Activated T-cell treated with anti-CD3 and anti-CD28 coated beads for 4 hours (primary cell): ENCODE measurements at places on chromosomes 4 and X.

GRCh38 chrX:150635952-150636351 is 57.2 kb upstream of the MTMR1 start:
- DNase-seq: no peak

GRCh38 chr4:1623400-1623799 is 60.7 kb downstream of the FAM53A start:
- no peak for DNase-seq

DNA sequence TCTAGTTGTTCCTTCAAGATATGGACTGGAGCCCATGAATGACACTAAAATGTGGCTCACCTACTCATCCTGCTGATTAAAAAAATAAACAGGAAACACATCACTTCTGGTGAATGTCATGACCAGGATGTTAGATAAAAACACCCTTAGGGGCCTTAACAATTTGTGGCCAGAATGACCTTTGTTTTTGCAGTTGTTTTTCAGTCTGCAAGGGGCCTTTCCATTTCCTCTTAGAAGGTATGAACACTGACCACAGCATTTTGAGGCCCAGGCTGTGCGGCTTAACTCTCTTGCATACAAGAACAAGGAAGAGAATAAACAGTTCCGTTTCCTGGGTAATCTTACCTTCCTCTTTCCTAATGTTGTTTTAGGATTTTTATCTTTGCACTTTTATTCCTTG is 113.2 kb downstream of the IL1RAPL2 start:
- DNase-seq: no peak

DNA sequence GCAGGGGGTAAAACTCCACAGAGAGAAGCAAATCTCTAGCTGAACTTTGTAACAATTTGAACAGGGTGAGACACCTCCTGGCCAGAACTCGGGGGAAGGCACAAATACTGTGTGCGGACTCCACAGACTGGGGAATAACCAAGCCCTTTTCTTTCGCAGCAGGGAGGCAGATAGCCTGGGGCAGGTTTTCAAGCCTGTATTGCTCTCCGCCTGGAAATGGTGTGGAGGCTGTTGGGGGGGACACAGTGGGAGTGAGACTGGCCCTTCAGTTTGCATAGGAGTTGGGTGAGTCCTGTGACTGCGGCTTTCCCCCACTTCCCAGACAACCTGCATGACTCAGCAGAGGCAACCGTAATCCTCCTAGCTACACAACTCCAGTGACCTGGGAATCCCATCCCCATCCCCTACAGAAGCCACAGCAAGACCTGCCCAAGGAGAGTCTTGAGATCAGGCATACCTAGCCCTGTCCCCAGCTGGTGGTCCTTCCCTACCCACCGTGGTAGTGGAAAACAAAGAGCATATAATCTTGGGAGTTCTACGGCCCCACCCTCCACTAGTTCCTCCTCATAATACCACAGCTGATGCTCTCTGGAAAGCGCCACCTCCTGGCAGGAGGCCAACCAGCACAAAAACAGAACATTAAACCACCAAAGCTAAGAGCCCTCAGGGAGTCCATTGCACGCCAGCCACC is 12.9 kb upstream of the SMPX start:
- DNase-seq: no peak

- no peak for DNase-seq
These were observed 2309.8 kb downstream of the PCDH7 start for GRCh38 chr4:33029976-33030375.

- DNase-seq: no peak
These were observed 22.4 kb downstream of the RS1 start for GRCh38 chrX:18649498-18649951.

DNA sequence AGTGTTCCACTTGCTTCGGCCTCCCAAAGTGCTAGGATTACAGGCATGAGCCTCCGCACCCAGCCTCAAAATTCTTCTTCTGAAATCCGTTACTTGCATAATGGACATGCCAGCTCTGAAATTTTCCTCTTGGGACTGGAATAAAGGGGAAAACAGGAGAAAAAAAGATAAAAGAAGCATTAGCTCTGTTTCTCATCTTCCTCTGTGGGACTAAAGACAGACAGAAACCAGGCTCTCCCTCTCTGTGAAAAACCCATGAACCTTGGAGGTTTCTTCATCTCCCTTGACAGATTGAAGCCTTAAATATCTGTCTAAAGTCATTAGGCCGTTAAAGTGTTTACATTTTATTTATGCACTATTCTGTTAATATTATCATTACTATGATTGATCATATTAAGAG is 19.4 kb upstream of the PRSS12 start:
- no peak for DNase-seq

DNA sequence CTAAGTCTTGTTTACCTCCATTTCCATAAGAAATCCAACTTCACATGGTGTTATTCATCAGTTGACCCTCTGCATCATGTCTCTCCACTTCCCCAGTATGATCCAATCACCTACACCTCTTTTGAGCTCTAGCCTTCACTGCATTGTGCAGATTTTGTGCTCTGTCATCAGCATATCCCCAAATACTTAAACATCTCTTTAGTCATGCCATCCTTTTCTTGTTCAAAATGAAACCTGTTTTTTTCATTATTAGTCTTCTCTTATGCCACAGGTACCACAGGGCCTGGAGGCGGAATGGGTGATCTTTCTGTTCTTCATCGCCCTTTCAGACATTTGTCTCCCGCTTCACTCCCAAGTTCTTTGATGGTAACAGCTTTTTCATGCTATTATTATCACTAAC is 382.7 kb upstream of the GALNTL6 start:
- no peak for DNase-seq

GRCh38 chr4:7399440-7400234 is 35.1 kb downstream of the PSAPL1 start:
- no peak for DNase-seq

DNA sequence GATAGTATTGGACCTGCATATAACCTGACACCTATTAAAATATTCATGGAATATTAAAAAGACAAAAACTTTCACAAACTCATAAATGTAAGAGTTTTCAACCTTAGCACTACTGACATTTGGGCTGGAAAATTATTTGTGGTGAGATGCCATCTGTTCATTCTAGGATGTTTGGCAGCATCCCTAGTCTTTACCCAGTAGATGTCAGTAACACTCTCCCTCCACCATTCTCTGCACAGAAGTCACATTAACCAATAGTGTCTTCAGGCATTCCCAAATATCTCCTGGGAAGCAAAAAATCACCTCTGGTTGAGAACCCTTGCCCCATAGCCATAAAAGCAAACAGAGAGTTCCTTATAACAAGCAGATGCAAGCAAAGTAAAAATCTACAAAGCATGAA is 41.4 kb upstream of the NDST4 start:
- no peak for DNase-seq

DNA sequence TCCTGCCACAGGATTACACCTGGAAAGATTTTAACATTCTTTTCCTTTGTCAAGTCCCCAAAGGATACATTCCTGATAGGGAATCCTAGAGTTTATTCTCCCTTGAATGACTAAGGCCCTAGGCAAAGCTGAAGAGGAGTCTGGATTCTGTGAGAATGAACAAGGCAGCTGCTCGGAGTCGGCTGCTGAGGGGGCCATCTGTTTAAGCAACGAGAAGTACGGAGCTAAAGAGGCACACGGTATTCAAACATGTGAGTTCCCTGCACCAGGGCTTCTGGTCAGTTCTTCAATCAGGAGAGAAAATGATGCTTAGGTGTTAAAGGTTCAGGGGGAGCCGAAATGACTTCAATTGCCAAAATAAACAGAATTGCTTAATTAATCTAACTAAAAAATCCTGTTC is 97.6 kb downstream of the MGST2 start:
- DNase-seq: no peak

DNA sequence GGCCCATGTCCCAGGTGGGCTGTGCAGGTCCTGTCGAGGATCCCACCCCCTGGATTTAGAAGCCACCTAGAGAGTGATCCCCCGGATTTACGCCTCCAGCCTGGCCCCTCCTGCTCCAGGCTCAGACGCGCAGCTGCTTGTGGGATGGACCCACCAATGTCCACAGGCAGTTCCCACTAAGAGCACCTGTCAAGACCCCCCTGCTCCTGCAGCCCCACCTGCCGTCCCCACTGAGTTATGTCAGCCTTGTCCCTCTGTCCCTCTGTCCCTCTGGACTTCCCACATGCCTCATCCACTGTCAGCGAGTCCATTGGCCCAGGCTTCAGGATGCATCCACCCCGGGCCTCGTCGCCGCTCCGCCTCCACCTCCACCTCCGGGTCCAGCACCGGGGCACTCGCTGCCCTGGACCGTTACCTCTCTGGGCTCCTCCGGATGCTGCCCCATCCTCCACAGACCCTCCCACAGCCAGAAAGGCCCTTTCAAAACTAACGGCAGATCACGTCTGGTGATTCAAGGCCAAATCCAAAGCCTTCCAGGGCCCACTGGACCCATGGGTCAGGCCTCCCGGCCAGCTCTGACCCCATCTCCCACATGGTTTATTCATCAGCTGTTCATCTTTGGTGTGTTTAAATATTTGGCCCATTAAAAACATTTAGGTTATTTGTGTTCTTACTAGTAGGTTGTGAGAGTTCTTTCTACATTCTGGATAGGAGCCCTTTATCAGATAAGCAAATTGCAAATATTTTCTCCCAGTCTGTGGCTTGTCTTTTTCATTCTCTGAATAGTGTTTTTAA is 28.3 kb downstream of the HTRA3 start:
- DNase-seq: no peak

DNA sequence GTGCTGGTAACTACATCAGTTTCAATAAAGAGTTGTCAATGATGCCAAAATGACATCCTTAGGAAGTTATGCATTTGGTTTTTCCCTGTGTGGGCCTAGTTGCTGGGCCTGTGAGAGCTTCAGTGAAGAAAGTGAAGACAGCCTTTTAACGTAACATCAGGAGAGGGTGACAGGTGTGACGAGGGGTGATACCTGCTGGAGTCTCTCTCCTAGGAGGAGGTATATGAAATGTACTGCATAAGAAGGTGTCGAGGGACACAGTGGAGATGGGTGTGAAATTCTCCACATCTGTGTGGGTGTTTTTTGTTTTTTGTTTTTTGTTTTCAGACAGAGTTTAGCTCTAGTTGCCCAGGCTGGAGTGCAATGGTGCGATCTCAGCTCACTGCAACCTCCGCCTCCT is 49.2 kb downstream of the EVC start:
- DNase-seq: no peak

GRCh38 chr4:52891743-52892142 is 29.6 kb downstream of the RASL11B start:
- DNase-seq: no peak

DNA sequence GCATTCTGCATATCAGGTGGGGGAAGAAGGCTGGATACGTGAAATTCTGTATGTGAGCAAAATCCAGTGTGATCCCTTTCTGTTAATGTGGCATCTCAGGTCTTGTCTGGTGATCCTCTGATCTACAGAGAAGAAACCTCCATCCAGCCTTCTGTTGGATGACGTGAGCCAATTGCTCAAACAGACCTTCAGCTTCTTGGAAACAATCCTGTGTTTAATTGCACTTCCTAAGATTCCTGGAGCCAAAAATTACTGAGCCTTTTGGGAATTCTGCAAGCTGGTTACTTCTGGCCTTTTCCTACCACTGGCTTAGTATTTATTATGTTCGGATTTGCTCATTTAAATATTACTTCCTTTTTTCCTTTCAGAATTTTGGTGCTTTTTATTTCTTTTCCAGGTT is 51.2 kb downstream of the TRIML1 start:
- no peak for DNase-seq

DNA sequence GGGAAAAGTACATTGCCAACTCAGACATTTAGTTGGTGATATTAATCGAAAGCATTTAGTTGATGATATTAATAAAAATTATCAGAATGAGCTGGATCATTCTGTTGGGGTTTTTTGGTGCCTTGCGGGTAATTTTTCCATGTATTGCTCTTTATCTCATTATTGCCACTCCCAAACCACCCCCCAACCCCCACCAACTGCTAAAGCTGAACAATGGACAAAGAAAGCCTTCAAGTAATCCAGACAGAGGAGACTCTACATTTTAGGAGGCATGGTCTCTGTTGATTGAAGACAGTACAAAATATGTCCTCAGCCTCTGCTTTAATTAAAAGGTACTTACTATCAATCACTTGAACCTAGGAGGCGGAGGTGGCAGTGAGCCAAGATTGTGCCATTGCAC is 22.5 kb downstream of the PDK3 start:
- DNase-seq: no peak

- no peak for DNase-seq
These were observed 166.6 kb downstream of the LDB2 start for GRCh38 chr4:16731776-16732380.

DNA sequence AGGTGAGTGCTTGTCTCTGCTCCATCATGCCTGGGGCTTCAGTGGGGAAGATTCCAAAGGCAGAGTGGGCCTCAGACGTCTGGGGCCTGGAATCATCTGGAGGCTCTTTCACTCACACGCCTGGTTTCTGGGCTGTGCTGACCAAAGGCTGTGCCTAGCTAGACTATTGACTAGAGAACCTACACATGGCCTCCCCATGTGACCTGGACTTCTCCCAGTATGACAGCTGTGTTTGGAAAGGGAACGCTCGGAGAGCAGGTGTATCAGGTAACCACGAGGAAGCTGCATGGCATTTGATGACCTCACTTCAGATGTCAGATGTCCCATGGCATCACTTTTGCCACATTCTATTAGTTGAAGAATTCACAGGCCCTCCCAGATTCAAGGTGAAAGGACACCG is 51.0 kb downstream of the ADGRL3 start:
- no peak for DNase-seq

- no peak for DNase-seq
These were observed 52.3 kb upstream of the EDNRA start for GRCh38 chr4:147428583-147428982.

DNA sequence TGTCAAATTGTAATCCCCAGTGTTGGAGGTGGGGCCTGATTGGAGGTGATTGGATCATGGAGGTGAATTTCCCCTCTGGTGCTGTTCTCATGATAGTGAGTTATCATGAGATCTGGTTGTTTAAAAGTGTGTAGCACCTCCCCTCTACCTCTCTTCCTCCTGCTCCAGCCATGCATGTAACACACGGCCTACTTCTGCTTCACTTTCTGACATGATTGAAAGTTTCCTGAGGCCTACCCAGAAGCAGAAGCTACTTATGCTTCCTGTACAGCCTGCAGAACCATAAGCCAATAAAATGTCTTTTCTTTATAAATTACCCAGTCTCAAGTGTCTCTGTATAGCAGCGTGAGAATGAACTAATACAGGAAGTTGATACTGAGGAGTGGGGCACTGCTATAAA is 61.7 kb upstream of the DDX60 start:
- DNase-seq: no peak

DNA sequence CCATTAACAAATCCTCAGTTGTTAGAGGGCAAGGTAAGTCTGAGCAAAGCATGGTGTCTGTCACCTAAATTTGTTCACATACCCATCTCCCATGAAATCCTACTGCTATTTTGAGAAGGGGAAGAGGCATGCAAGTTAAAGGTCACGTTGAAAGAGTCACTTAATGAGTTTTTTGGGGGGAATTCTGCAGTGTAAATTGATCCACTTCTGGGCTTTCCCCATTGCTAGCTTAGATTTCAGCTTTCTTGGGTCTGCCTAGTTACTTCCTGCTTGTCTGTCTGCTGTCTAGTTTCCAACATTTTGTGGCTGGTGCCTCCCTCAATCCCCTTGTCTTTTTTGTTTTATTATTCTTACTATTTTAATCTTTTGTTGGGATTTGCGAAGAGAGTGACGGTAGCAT is 32.0 kb downstream of the CEP135 start:
- DNase-seq: no peak

- DNase-seq: no peak
These were observed 34.8 kb upstream of the USP51 start for GRCh38 chrX:55524487-55524886.
